Fibroblast of lung (primary cell): ENCODE measurements at places on chromosomes 3 and 15. TPM values are rescaled to one million over a fixed set of nuclear protein-coding genes. Genes with fewer than 3 reads are reported as not detected.

DNA sequence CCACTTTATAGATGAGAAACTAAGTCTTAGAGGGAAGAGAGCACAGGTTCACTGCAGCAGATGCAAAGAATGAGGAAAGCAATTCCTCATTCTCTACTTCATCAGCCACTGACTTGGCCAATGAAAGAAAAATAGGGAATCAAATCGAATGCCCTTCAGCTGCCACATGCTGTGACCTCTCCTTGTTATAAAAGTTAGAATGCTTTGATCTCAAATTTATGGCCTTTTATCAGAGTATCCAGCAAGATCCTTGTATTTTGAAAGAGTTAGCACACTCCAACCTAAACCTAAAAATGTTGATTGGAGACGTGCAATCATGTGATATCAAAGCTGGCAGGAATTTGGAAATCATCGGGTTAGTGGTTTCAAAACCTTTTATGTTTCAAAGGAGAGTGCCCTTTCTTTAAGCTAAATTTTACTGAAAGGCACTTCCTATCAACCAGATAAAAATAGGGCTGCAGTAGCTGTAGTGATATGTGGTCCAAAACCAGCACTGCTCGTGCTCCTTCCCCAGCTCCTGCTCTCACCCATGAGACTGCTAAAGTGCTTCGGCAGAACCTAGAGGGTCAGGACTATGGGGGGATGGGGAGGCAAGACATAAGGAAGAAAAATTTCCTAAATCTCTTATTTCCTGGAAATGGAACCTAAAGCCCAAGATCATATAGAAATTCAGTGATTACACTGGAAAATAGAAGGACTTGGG lies 617.0 kb downstream of the PYDC2 start:
- no peak for DNase-seq

GRCh38 chr15:87268675-87269074 lies 987.9 kb downstream of the NTRK3 start:
- peak; percentile 61 for DNase-seq

GRCh38 chr15:62428259-62428658 lies 263.2 kb upstream of the C2CD4B start:
- no peak for DNase-seq

DNA sequence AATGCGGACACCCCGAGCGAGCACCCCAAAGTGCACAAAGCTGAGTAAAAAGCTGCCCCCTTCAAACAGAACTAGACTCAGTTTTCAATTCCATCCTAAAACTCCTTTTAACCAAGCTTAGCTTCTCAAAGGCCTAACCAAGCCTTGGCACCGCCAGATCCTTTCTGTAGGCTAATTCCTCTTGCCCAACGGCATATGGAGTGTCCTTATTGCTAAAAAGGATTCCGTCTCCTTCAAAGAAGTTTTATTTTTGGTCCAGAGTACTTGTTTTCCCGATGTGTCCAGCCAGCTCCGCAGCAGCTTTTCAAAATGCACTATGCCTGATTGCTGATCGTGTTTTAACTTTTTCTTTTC lies 5.3 kb downstream of the BHLHE40 start:
- no peak for DNase-seq

DNA sequence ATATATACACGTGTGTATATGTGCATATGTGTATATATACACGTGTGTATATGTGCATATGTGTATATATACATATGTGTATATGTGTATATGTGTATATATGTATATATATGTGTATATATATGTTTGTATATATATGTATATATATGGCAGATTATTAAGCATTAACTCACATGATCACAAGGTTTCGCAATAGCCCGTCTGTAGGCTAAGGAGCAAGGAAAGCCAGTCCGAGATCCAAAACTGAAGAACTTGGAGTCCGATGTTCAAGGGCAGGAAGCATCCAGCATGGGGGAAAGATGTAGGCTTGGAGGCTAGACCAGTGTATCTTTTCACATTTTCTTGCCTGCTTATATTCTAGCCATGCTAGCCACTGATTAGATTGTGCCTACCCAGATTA lies 23.7 kb downstream of the NAALADL2 start:
- DNase-seq, result no peak

GRCh38 chr3:31237887-31238286 lies 294.8 kb upstream of the STT3B start:
- DNase-seq, result no peak

- DNase-seq, result peak; percentile 41
These were observed 21.0 kb upstream of the MCF2L2 start for GRCh38 chr3:183449391-183449790.

- no peak for DNase-seq
These were observed 231.1 kb downstream of the ADAMTS9 start for GRCh38 chr3:64456674-64457073.

DNA sequence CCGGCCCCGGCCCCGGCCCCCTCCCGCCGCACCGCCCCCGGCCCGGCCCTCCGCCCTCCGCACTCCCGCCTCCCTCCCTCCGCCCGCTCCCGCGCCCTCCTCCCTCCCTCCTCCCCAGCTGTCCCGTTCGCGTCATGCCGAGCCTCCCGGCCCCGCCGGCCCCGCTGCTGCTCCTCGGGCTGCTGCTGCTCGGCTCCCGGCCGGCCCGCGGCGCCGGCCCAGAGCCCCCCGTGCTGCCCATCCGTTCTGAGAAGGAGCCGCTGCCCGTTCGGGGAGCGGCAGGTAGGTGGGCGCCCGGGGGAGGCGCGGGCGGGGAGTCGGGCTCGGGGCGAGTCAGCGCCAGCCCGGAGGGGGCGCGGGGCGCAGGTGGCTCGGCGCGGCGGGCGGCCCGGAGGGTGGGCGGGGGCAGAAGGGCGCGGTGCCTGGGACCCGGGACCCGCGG lies 352 bp downstream of the CHRD start:
- DNase-seq, result peak; percentile 31

DNA sequence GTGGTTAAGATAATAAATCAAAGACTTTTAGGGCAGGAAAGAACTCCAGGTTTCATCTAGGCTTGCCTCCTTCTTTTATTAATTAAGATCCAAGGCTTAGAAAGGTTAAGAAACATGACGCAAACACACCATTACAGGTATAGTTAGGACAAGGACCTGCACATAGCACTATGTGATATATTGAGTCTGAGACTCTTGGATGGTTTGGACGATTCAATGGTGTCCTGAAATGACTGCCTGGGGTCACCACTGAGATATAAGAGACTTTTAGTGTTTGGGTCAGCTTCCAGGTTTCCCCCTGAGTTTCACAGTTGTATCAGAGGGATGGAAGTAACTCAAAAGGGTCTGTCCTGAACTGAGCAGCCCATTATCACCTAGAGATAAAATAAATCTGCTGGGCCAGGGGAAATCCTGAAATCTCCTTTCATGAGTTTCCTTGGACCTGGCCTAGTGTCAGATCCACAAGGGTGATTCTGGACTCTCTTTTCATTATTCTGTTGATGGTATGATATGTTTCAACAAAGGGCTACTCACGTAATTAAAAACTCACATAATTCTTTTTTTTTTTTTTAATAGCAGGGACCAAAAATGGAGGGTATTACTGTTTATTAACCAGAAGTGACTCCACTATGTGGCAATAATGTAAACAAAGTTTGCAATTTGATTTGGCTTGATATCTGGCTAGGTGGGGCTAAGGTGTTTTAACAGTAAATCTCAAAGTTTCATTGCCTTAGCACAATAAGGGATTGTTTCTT lies 55.6 kb upstream of the ADGRG7 start:
- DNase-seq, result no peak

- peak; percentile 81 for DNase-seq
These were observed at the start of gene ACTRT3 for GRCh38 chr3:169769287-169770181. Gene ACTRT3, minus strand, starts transcription at chr3:169769561. Its CDS starts 41 bp downstream, at chr3:169769520.

DNA sequence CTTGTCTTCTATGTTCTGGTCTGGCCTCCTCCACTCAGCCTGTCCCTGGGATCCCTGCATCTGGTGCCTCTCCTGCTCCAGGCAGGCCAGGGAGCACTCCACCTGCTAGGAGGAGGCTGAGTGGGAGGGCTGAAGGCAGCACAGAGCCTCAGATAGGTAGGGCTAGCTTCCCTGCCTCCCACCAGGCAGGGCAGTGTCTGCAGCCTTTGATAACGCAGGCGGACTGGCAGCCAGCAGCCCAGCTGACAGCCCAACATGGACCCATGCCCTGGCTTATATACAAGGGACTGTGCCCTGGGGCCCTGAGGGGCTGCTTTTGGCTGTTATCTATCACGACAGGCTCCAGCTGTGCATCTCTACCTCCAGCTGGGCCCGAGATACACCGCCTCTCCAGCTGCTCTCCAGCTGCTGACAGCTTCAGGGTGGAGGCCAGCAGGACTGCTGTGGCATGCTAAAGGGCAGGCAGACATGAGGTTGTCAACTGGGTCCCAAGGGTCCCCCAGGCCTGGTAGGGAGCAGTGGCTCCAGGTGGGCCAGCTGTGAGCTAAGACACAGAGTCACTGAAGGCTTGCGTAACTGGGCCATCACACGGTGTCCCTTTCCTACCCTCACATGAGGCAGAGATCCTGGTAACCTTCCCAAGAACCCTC lies 5.2 kb upstream of the CLK3 start:
- DNase-seq, result peak; percentile 31

DNA sequence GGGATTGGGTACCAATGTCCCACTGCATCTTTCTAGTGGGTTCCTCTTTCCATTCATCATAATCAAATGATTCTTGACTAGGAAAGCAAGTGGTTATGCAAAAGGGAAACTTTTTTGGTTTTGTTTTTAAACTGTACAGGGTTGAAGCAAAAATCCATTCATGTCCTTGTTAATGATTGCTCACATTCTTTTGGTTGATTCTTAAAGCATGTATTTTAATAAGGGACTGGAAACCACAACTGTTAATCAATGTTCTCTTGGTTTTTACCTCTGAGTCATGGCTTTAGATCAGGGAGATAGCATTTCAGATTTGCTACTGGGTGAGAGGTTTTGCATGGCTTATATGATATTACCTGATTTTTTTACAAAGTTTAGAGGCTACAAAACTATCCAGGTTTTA lies 371.7 kb upstream of the RGMA start:
- no peak for DNase-seq

- no peak for DNase-seq
These were observed 57.6 kb downstream of the PDCD6IP start for GRCh38 chr3:33855884-33856546.

DNA sequence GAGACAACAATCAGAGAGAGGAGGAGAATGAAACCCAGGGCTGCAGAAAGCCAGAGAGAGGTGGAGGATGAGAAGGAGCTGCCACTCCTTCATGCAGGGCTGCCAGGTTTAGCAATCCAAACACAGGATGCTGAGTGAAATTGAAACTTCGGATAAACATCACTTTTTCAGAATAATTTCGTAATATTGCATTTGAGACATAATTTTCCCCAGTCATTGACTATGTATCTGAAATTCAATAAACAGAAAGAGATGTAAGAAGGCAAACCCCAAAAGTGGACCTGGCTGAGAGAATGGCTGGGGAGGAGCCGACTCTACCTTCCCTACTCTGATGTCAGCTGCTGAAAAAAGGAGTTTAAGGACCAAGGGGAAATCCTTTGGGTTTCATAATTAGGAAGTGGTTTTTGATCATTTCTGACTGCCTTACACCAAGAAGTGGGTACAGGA lies 33.8 kb downstream of the SLC9A9 start:
- DNase-seq, result no peak

DNA sequence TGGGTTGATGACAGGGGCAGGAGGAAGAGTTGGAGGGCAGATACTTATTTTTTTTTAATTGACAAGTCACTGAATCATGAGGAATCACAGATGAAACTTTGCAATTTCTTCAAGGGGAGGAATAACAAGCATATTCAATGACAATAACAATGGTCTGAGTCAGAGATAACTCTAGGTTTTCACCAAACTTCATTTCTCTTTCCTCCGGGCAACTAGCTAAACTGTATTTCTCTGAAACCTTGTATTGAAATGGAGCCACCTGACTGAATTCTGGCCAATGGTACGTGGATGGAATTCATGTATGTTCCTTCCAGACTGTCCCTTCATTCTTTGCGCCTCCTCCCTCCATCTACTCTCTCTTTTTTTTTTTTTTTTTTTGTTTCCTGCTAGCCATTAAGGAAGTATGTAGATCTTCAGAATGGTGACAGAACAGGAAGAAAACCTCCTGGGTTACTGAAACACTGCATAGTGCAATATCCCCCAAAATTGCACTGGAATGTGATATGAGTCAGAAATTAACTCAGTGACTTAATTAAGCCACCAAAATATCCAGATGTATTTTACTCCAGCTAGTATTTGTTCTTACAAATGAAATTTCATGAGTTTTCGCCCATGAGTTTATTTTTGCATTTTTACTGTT lies 495.4 kb downstream of the OTOL1 start:
- no peak for DNase-seq

DNA sequence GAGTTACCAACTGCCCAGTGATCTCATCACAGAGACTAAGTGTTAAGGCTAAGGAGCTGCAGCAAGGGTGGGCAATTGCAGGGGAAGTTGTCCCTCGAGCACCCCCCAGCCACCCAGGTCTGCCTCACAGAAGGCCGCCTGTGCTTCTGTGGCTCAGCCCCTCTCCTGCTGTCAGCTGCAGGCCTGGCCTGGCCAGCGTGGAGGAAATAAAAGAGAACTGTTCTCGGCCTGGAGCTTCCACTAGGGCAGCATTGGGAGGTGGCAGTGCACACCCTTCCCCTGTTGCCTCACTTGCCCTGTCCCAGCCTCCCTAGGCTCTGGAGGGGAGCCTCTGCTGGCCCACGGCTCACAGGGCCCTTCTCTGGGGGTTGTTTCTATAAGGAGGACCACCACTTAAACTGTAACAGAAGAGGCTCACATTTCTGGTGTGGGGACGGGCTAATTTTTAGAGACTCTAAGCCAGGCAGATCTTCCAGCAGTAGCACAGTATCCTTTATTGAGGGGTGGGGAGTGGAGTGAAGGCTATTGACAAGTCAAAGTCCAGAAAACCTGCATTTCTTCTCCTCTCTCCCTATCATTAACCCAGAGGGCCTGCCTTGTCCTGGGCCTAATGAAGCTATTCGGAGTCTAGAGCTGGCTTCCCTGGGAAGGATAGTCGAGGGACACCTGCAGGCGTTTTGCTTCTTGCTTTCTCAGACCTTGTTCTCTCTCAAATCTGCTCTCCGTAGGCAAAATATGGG lies 75.6 kb upstream of the ADPGK start:
- DNase-seq, result no peak

DNA sequence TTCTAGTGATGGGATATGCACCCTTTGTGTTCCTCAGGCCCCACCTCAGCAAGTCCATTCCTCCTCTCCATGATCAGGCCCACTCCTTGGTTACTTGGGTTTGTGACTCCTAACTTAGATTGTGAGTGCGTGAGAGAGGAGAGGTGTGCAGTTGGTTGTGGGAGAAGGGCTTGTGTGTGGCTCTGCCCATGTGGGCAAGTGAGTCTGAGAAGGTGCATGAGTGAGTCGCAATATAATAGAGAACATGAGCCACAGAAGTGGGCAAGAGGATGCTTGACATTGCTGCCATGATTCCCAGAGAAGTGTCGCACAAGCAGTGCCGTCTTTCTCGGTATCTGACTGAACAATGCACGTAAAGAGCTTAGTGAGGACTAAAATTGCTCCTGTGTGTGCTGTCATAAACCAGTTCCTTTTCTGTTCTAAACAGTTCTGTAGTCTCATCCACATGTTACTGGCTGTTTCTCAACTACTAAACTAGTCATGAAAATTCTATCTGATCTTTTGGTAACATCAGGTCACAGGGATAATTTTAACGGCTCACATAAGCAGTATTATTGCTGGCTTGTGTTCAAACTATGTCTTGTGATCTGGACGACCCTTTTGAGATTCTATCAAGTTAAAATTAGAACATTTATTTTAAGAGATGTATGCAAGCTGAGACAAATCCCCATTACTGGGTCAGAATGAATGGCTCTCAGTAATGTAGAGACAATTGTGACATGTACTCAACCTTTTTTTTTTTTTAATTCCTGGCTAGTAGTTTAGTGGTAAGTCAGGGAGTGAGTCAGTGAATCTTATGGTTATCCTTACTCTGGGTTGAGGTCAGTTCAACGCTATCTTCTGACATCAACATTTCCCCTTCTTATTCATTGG lies 25.6 kb downstream of the GYG1 start:
- peak; percentile 98 for DNase-seq

CEP19 gene
- 3.6 and 4.4 TPM in 2 replicates for total RNA-seq

ACKR4 gene
- total RNA-seq, result 1.8 and 14.9 TPM in 2 replicates

STARD9 gene
- 4.4 and 8.3 TPM in 2 replicates for total RNA-seq

C3orf85 gene
- not detected in 2 replicates for total RNA-seq
